ENCODE measurements at places on chromosomes 4 and X.
A peak's percentile ranks its signal among the peaks of the same experiment; 100 is the strongest.

DNA sequence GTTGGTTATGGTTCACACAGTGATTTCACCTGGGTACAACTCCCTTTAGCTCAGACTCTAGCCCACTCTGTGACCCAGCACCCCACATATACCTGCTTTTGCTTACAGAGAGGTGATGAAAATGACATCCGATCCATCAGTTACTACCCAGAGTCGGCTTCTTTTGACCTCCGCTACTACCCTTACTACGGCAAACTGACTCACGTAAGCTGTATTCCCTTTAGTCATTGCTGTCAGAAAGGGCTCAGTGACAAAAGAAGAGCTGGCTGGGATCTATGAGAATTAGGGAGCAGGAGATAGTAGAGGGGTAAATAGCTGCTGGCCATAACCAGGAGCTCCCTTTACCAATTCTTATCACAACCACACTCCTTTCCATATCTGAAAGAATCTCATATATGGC is 16.7 kb downstream of the ATP1B4 start:
- DNase-seq, result no peak

- no peak for DNase-seq
Measured at GRCh38 chr4:169582706-169583105, 29.7 kb downstream of the NEK1 start.

DNA sequence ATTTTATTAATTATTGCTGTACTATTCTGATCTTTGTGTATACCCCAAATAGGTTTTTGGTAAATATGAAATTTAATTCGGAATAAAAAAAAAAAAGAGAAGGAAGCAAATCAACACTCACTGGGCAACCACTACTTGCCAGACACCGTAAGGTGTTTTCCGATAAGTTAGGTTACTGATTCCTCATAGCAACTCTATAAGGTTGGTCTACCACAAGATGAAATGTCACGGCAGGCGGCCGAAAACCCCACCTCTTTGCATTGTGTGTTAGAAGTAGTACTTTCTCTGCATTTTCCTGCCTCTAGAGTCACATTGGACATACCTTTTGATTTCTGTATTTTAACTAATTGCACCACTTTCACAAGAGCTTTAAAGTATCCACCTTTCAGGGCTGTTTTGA is 44.5 kb upstream of the RASGEF1B start:
- no peak for DNase-seq

DNA sequence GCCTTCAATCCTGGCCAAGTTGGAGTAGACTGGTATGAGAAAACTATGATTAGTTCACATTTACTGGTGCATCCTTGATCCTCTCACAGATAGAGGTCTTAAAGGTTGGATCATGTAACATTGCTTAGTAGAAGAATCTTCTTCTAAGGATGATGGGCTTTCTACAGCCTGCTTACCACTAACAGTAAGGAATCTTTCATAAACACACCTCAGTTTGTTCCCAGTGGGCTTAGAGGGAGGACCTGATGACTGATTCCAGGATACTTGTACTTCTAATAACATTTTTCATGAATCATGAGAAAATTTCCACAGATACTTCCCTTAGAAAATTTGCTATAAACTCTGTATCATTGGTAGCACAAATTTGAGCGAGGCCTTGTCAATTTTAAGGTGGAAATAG is 40.6 kb downstream of the CCNI start:
- no peak for DNase-seq

GRCh38 chr4:37799941-37800554 is 26.4 kb upstream of the PGM2 start:
- DNase-seq, result no peak

DNA sequence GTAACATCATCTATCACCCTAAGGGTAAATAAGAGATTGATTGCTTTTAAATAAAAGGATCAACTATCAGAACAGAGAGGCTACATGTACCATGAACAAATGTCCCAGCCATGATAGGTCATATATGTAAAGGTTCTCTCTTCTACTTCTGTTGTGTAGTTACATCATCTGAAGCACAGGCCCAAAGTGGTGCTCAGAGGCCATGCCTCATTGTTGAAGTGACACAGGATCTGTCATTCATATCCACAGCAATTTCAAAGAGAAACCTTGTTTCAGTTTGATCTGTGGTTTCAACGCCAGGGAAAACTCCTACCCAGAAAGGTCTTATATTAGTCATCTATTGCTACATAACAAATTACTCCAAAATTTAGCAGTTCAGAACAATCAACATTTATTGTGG is 269.2 kb upstream of the MAOA start:
- no peak for DNase-seq

DNA sequence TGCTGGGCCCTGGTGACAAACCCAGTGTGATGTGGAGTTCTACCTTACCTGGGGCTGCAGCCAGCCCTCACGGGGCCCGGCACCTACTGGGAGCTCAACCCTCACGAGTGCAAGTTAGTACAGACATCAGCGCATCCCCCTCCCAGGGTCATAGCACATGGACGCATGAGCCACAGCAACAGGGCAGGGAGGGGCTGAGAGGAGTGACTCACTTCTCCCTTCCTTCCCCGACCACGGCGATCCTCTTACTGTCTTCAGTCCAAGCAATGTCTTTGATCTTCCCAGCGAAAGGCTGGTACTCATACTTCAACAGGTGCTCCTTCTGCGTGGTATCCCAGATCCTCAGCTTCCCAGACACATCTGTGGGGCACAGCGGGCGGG is 17.8 kb downstream of the WDR1 start:
- DNase-seq, result peak; percentile 67

- no peak for DNase-seq
Measured at GRCh38 chr4:135144498-135144897, 942.9 kb upstream of the PABPC4L start.

DNA sequence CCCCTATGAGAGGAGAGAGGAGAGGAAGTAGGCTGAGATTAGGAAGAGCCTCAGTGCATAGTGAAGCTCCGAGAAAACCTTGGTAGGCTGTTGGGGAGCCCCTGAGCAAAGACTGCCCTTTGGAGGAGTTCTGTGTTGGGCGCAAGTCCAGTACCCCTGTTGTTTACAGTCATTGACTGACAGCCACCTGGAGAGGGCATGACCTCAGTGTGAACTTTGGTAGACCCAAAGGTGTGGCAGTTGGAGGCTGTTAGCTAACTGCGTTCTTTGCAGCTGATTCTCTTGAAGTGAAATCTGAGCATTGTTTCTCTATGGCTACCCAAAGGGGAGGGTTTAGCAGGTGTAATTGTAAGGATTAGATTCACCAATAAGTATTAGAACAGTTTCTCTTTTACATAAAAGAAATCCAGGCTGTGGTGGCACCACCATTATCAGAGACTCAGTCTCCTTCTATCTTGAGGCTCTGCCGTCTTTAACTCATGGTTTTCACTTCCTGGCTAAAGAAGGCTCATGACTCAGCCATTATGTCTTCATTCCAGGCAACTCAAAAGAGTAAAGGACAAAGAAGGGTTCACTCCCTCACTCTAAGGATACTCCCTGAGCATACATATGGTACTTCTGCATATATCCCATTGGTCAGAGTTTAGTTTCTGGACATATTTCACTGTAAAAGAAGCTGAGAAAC is 33.4 kb downstream of the ANXA3 start:
- no peak for DNase-seq

- peak; percentile 62 for DNase-seq
Measured at GRCh38 chrX:40471965-40472648, 108.7 kb upstream of the ATP6AP2 start.

GRCh38 chrX:17032351-17032750 is 85.9 kb downstream of the REPS2 start:
- DNase-seq, result no peak

Measured in activated CD8-positive, alpha-beta memory T cell treated with anti-CD3 and anti-CD28 coated beads for 24 hours (primary cell).